ENCODE measurements at places on chromosomes 2 and 18.

GRCh38 chr2:234676109-234676782 lies 179.4 kb upstream of the ARL4C start:
- no peak for DNase-seq

GRCh38 chr2:150669492-150669891 lies 182.0 kb upstream of the RND3 start:
- no peak for DNase-seq

- DNase-seq = peak; percentile 38
Measured at GRCh38 chr18:9101730-9102507, 580 bp upstream of the NDUFV2 start.

DNA sequence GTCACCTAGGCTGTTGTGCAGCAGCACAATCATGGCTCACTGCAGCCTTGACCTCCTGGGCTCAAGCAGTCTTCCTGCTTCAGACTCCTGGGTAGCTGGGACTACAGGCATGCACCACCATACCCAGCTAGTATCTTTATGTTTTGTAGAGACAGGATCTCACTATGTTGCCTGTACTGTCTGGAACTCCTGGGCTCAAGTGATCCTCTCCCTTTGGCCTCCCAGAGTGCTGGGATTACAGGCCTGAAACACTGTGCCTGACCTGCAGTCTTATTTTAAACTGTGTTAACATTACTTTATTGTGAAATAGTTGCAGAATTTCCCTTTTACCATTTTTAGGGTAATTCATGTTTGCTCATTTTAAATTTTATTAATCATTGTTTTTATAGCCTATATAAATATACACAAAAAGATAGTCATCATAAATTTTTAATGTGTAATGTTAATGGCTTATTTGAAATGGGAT lies 24.6 kb downstream of the EML4 start:
- DNase-seq = no peak

DNA sequence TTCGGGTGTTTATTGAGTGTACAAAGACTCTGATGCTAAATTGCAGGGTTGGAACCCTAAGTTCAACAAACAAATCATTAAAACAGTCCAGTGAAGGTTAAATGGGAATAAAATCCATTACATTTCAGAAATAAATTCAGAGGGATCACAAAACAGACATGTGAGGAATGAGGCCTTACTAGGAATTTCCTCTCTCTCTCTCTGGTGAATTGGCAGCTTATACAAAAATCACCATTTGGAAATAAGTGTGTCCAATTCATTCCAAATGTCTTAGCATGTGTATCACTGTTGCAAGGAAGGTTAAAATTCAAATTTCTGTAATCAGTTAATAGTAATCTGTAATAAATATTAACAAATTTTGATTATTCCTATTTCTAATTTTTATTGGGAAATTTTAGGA lies 228.6 kb upstream of the PXDN start:
- DNase-seq = no peak

GRCh38 chr18:7049951-7050350 lies 67.6 kb downstream of the LAMA1 start:
- no peak for DNase-seq

DNA sequence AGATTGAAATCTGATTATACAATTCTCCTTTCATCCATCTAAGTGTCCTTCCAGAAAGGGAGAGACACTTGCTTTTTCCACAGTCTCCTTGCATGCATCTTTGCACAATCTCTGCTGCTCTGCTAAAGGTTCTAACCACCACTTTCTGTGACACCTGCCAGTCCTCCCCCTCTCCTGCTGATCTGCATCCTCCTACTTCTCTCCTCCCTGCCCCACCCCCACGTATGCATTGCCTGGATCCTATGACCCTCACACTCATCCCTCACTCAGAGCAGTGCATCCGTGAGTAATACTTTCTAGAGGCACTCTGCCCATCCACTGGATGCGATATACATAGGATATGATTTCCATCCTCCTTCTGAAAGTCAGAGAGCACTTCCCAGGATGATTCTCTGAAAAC lies 27.7 kb upstream of the TRAPPC8 start:
- no peak for DNase-seq

DNA sequence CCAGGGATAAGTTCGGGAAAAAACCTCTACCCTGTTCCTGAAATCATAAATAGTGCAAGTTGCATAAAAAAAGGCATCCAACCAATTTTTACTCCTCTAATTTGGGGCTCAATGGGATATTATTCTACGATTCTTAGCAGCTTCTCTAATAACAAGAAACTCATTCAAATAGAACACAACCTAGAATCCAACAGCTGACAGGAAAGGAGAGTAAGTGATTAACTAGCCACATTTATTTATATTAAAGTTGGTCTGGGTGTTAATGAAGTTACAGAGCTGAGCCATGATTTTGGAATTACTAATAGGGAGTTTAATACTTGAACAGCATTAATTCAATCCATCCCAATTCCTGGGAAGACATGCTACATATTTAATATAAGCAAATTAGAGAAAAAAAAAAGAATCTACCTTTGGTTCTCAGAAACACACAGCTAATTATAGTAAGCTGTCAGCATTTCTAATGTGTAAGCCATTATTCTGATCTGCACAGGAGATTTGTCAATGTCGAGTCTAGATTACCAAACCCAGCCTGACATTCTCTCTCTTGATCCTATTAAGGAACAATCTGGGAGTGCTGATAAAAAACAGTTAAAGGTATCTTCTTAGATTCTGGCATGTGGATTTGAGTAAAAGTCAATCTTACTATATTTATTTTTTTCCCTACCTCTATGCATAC lies 267.7 kb downstream of the NBAS start:
- DNase-seq = no peak

DNA sequence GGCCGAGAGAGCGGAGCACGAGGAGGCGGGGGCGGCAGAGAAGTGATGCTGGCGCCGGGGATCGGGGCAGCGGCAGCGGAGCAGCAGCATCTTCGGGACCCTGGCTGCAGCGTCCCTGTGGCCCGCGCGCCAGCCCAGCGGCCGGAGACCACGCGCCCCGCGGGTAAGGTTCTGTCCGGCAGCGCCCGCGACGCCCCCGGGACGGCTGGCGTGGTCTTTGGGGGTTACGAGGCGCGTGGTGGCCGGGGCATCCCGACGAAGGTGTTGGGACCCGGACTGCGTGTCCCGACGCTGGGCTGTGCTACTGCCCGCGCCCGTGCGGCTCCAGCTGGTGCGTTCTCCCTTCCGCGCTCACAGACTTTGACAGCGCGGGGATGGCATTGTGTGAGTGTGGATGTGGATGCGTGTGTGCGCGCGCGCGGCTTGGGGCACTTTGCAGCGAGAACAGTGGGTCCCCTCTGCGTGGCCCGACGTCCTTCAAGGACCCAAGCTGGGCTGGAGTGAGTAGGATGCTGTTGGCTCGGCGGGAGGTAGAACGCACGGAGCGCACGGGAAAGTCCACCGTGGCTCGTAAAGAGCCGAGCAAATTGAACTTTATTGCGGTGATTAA lies 405.0 kb downstream of the XIRP2 start:
- DNase-seq = peak; percentile 2

DNA sequence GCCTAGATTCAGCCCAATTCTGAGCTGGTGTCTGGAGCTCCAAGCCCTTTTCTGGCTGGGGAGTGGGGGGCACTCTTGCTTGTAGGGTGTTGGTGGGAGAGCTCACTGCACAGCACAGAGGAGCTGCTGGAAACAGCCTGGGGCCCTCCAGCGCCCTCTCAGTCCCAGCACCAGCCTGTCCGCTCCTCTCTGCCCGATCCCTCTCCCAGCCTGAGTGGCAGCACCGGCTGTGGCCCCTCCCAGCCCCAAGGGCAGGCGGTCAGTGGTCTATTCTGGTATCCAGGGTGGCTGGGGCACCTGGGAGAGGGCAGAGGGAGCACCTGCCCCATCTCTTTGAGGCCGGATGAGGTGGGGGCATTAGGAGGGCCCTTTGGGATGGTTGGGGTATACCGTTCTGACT lies 13.2 kb upstream of the DES start:
- DNase-seq = no peak

DNA sequence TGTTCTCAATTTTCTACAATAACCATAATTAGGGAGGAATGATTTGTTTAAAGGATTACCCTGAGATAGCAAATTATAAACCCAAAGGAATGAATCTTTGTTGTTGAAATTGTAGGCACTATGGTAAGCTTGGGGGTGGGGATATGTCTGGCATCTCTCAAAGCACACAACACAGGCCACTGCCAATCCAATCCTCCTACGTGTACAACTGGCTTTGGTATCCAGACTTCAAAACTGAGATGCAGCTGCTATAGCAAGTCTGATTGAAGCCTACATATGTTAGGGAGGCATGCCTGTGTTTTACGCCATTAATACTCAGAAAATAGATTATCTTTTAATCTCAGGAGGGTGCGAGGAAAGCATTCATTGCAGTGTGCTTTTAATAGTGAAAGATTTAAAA lies 5.9 kb upstream of the NCOA1 start:
- DNase-seq = no peak

GRCh38 chr2:148614014-148614321 lies 30.6 kb upstream of the EPC2 start:
- no peak for DNase-seq

Measured in RWPE1 (cell line).